ENCODE measurements at places on chromosomes 12 and 14.

GRCh38 chr12:131195796-131196195 lies 242.1 kb downstream of the ADGRD1 start:
- DNase-seq, result no peak

DNA sequence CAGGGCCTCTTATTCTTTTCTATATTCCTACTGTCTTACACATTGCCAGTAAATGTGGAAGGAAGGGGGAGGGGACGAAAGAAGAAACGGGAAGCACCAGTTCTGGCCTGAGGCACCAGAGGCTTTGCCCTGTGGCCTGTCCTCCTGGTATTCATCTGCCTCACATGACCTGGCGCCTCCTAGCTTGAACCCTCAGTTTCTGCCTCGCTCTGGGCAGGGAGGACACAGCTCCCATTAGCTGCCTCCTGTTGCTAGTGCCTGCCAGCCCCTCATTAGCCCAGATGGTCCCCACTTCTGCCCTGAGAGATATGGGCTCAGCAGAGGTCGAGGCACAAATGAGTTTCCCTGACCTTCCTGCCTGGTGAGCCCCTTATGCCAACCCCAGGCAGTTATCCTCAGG lies 3.0 kb upstream of the PLEKHG6 start:
- no peak for DNase-seq

- no peak for DNase-seq
Observed at GRCh38 chr14:31476131-31476866, 11.5 kb downstream of the GPR33 start.

DNA sequence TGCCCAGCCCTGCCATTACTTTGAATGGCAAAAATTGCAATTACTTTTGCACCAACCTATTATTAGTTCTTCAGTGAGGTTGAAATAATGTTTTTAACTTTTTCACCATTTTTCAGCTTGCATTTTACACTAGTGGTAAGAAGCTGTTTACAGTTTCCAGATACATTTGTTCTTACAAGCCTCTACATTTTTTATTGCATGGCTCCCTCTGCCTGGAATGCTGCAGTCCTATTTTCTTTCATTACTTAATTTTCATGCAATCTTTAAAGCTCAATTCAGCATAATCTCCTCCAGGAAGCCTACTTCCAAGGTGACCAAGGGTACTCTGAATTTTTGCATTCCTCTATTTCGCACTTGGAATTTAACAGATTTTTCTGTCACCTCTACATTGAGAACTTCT lies 33.4 kb downstream of the CCER1 start:
- DNase-seq, result no peak

Data from BJ (cell line).